ENCODE measurements at places on chromosomes 5 and 9. TPM values are rescaled to one million over a fixed set of nuclear protein-coding genes. Genes with fewer than 3 reads are reported as not detected.

PCDHGB5 gene
- total RNA-seq: 1.9 TPM

CD274 gene
- total RNA-seq: 4.6 TPM

AQP3 gene
- 2.7 TPM for total RNA-seq

TRMT10B gene
- total RNA-seq: 4.3 TPM

ELAVL2 gene
- 2.3 TPM for total RNA-seq

SCGB3A2 gene
- not detected for total RNA-seq

NRG2 gene
- total RNA-seq: 8.9 TPM

DAPK1 gene
- total RNA-seq: 2.1 TPM

CDX1 gene
- not detected for total RNA-seq

CACNA1B gene
- not detected for total RNA-seq

ADAMTS12 gene
- 15.2 TPM for total RNA-seq

CFAP77 gene
- total RNA-seq: not detected

CYSRT1 gene
- 0.98 TPM for total RNA-seq

SHC3 gene
- 0.03 TPM for total RNA-seq

CCNO gene
- 9.3 TPM for total RNA-seq

UBE2QL1 gene
- total RNA-seq: 0.42 TPM

FBN2 gene
- total RNA-seq: 0.16 TPM
